ENCODE measurements at places on chromosomes 2 and 18. TPM values are rescaled to one million over a fixed set of nuclear protein-coding genes. Genes with fewer than 3 reads are reported as not detected.

CRYGC gene
- not detected for polyA plus RNA-seq

CROCC2 gene
- polyA plus RNA-seq: 0.22 TPM

DAPL1 gene
- not detected for polyA plus RNA-seq

CD28 gene
- polyA plus RNA-seq: 6.0 TPM

LBX2 gene
- polyA plus RNA-seq: 0.52 TPM

DSC2 gene
- polyA plus RNA-seq: 8.9 TPM

BBS5 gene
- 5.3 TPM for polyA plus RNA-seq

SLC16A14 gene
- 2.8 TPM for polyA plus RNA-seq

INHA gene
- 0.97 TPM for polyA plus RNA-seq
